ENCODE measurements at places on chromosomes 16 and 17.

GRCh38 chr17:58249270-58250133 is 11.1 kb downstream of the LPO start:
- DNase-seq, result no peak

DNA sequence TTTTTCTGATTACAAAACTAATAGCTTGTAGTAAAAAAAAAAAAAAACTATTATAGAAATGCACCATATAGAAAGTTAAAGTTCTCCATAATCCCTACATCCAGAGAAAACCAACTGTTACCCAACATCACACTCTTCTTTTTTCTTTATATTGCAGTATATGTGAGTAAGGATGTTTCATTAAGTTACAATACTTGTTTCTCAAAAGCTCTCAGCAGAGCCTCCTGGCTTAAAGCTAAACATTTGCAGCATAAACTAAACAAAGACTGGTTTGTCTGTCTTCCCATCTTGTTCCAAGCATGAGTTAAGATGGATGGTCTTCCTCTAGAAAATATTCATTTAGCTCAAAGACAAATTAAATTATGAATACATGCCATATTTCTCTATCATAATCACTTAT is 25.2 kb downstream of the GRB2 start:
- no peak for DNase-seq

DNA sequence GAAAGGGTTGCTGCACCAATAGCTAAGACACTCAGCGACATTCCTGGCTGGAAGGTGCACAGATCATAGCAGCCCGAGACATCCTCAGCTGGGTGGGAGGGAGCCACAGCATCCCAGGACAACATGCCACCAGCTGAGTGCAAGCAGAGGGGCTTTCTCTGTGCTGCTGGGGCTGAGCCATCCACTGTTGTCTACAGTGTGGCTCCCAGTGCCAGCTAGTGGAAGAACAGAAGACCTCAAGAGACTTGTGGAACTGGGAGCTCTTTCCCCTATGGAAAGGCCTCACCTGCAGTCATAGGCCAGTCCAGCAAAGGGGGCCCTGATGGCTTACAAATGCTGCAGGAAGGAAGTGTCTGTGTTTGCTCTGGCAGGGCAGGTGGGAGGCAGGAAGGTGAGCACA is 131.0 kb downstream of the C16orf78 start:
- DNase-seq, result no peak

DNA sequence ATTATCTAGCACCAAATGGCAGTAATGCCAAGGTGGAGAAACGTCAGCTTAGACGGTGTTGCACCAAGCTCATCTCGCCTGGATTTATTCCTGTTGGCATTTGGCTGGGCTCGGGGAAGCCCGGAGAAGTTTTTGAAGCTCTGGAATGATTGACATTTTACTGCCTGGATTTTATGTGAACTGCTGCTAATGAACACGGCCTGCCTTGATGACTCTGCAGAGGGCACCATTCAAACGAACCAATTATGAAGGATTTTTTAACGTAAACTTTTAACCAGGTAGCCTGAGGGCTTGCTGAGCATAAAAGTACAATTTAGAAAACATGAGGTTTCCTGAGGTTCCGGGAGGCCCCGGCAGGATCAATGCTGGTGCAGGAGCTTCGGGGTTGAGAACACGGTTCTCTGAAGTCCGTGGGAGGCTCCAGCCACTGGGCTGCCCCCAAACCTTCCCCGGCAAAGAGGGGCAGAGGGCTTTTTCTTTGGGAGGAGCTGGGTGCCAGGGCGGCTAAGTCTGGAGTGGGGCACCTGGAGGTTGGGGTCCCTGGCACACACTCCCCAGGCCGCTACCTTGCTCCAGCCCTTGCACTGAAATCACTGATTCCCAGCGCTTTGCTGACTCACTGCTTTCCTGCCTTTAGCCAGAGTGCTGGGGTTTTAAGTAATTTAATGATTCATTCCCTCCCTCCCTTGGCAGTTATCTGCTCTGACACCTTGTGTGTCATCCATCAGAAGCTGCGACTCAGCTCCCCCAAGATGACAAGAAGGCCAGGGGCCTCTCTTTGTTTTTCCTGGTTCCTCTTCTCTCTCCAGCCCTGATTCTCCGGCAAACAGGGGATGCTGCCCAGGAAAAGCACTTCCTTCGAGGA is 161.2 kb upstream of the IRX3 start:
- no peak for DNase-seq

GRCh38 chr17:29061036-29061435 is 18.1 kb downstream of the PIPOX start:
- no peak for DNase-seq

GRCh38 chr17:353213-353837 is 718 bp upstream of the RPH3AL start:
- no peak for DNase-seq

- DNase-seq, result no peak
Observed at GRCh38 chr17:16988749-16989229, 16.9 kb upstream of the TNFRSF13B start.

DNA sequence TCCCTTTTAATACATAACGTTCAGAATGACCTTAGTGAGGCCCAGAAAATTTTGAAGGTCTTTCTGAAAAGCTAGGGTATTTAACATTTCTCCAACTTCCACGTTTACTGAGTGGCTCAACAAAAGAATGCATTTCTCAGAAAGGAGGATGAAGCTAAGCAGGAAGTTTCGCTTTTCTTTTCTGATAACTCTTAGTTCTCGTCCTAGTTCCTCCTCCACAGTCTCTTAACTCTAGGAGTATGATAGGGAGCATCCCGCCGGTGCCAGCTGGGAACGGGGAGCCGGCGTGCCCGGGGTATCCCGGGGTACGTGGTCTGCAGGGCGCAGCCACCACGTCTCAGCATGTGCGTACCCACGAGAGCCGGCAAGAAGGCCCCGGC is 363 bp downstream of the KARS1 start:
- DNase-seq, result no peak

DNA sequence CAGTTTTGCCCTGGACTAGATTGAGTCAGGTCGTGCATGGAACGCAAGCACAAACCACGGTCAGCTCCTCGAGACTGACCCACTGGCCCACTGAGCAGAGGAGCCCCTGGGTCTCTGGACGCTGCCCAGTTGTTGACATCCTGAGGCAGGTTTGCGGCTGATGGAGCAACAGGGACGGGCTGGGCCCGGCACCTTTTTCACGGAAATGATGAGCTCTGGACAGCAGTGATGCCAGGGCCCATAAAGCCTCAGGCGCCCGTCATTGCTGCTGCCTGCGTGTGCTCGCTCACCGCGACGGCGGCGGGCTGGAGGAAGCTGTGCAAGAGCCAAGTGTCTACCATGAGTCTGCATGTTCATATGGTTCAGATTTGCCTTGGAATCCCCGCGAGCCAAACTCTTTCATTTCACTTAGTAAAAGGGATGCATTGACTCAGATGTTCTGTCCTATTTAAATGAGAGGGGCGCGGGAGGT is 30.8 kb upstream of the CRISPLD2 start:
- DNase-seq, result no peak

- DNase-seq, result no peak
Observed at GRCh38 chr16:30541502-30542329, 7.1 kb upstream of the ZNF747 start.

DNA sequence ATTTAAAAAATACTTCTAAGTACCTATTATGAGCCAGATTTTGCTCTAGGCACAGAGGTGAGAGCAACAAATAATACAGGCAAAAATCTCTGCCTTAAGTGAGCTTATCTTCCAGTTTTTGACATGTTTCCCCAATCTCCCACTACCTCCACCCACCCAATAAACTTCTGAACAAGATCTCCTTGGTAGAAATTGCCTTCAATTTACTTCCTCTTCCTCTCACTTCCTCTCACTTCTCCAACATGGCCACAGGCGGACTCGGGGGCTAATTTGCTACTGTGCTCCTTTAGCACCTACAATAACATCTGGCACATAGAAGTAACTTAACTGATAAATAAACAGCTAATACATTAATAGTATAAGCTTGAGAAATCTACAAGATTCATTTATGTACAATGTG is 82.6 kb downstream of the CACNG1 start:
- no peak for DNase-seq

DNA sequence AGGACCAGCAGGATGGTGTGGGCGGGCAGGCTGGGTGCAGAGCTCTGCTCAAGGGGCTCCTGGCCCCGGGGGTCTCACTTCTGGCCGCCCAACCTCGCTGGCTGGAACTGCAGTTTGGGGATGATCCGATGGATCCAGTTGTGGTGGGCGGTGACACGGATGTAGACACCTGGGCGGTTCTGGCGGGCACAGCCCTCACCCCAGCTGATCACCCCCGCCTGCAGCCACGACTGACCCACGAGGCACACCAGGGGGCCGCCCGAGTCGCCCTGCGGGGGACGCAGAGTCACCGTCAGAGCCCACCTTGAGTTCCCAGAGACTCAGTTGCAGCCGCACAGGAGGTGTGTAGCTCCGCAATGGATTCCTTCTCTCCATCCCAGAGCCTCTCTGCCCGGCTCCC is 7.5 kb downstream of the PRSS27 start:
- no peak for DNase-seq

- no peak for DNase-seq
Observed at GRCh38 chr16:31129568-31130335, 5.8 kb downstream of the PRSS8 start.

DNA sequence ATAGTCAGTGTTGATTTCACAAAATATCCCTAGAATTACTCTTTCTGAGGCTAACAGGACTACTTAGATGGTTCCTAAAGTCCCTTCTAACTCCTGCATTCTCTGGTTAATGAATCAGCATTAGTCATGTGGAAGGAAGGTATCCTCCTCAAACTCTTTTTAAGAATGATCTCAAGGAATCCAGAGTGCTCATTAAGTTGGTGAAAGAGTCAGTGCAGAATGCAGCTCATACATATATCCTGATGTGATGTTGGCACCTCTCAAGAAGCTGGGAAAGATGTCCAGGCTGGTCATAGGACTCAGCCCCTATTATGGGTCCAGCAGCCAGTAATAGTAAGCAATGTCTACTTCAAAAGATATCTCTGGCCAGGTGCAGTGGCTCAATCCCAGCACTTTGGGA is 65.5 kb downstream of the PIGL start:
- DNase-seq, result no peak

- no peak for DNase-seq
Observed at GRCh38 chr16:26070302-26071100, 378.7 kb downstream of the HS3ST4 start.

GRCh38 chr17:80706463-80706867 is 161.8 kb downstream of the RPTOR start:
- DNase-seq, result no peak

DNA sequence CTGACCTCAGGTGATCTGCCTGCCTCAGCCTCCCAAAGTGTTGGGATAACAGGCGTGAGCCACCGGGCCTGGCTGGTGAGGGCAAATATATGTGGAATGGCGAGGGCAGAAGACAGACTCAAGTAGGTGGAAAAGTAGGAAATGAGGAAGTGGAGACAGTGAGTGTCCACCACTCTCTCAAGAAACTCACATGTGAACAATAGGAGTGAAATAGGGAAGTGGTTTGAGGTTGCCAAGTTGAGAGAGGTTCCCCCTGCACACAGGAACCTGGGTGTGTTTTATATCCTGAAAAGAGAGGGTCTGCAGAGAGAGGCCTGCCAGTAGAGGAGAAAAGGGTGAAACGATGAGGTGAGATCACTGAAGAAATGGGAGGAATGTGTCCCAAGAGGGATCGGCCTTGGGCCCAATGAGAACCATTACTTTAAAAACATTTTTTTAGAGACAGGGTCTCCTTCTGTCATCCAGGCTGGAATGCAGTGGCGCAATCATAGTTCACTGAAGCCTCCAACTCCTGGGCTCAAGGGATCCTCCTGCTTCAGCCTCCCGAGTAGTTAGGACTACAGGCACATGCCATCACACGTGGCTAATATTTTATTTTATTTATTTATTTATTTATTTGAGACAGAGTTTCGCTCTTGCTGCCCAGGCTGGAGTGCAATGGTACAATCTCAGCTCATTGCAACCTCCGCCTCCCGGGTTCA is 17.1 kb upstream of the CORO1A start:
- DNase-seq, result no peak

GRCh38 chr17:38598536-38598935 is 7.2 kb downstream of the SRCIN1 start:
- no peak for DNase-seq

- no peak for DNase-seq
Observed at GRCh38 chr17:81347437-81347836, 47.8 kb upstream of the BAHCC1 start.

DNA sequence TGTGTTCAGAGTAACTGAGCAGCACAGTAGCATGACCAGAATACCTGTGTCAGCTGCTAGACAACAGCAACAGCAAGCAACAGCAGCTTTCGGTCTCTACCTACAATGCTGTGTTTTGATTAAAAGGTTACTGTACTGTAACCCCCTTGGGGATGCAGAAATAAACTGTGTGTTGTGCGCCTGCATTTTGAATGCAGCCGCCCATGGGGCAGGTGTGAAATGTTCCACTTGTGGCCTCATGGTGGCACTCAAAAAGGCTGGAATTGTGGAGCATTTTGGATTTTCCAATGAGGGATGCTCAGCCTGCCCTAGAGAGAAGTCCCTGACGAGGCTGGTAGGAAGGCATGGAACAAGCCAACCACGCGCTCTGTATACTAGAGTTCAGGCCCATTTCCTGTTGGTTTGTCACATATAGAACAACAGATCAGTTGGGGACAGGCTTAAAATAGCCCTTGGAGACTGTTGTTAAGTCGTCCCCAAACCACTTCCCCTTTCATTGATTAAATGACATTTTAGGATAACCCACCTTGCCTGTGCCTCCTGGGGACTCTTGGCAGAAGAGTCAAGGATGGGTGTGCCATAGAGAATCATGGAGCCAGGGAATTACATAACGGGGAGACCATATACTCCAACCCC is 27.1 kb downstream of the SCPEP1 start:
- DNase-seq, result no peak

DNA sequence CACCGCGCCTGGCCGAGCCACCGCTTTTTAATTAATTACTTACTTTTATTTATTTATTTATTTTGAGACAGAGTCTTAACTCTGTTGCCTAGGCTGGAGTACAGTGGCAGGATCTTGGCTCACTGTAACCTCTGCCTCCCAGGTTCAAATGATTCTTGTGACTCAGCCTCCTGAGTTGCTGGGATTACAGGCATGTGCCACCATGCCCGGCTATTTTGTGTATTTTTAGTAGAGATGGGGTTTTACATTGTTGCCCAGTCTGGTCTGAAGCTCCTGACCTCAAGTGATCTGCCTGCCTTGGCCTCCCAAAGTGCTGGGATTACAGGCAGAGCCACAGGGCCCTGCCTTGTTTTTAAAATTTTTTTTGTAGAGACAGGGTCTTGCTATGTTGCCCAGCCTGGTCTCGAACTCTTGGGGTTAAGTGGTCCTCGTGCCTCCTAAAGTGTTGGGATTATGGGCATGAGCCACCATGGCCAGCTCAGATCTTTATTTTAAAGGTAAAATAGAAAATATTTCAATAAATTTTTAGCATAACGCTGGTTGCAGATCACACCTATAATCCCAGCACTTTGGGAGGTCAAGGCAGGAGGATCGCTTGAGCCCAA is 18.3 kb upstream of the NUDT16L1 start:
- no peak for DNase-seq

GRCh38 chr17:77281904-77282367 is 141.2 kb downstream of the SEC14L1 start:
- DNase-seq, result no peak
